ENCODE measurements at places on chromosomes 5 and 9.

DNA sequence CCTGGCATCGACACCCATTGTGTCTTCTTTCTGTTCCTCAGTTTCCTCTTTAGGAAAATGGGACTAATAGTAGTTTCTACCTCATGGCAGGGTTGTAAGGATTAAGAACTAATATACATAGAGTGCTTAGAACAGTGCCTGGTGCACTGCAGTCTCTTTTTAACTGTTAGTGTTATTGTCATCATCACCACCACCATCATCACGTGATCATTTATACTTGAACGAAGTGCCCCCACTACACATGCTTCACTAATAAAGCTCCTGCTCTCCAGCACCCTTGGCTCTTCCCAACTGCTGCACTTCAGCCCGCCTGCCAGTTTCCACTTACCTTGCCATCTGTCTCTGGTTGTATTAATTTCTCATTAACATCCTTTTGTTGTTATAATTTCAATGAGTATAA lies 35.8 kb upstream of the MAST4 start:
- no peak for DNase-seq

DNA sequence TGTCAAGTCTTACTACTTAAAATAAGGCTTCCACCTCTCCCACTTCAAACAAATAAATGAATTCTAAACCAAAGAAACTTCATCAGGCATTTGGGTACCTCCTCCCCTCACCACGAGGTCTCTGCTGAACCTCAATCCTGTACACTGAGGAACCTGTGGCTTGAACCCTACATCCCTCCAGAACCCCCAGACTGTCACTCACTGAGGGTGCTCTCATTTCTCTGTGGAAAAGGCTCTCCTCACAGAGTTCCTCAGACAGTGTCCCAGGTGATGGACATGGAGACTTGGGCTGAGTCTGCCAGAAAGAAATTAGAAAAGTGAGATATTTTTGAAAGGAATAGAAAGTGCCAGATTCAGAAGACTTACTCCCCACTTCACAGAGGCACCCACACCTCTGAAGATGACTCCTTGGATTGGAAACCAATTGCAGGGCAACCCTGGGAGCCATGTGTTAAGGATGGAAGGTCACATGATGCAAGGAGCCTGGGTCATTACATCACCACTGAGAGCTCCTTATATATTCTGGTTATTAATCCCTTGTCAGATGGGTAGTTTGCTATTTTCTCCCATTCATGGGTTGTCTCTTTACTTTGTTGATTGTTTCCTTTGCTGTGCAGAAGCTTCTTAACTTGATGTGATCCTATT lies 19.8 kb downstream of the MLANA start:
- DNase-seq = no peak

DNA sequence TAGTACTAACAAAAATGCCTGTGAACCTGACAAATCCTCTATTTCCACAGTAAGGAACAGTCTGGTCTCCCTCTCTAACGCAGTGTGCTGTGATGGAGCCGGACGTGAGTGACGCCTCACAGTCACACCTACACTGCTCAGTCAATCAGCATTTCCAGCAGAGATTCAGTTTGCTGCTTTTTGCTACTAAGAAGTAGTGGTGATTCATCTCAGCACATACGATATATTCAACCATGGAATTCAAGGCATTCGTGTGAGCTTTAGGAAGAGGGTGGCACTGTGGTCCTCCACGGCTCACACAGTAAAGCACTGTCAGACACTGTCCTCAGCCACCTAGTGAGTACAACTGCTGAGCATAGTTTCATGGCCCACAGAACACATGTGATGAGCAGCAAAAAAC lies 70.9 kb downstream of the SETX start:
- DNase-seq = no peak

GRCh38 chr5:103177543-103177942 lies 57.4 kb downstream of the PPIP5K2 start:
- DNase-seq = no peak

DNA sequence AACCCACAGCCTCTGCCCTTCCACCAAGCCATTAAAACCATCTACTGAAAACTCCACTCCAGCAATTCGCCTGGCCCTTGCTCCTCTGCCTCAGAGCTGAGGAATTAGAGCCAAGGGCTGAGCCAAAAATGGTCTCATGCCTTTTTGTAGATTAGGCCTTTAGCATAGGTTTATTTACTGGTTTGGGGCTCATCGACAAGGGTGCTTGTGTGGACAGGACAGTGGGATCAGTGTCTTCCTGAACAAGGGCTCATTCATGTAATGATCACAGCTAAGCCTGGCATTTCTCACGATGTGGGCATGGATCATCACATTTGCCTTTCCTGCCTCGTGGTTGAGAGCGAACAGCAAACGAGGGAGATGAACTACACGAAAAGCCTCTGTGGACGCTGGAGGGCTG lies 59.2 kb upstream of the PHF24 start:
- DNase-seq = no peak

GRCh38 chr9:125890826-125891225 lies 143.7 kb downstream of the PBX3 start:
- DNase-seq = no peak

DNA sequence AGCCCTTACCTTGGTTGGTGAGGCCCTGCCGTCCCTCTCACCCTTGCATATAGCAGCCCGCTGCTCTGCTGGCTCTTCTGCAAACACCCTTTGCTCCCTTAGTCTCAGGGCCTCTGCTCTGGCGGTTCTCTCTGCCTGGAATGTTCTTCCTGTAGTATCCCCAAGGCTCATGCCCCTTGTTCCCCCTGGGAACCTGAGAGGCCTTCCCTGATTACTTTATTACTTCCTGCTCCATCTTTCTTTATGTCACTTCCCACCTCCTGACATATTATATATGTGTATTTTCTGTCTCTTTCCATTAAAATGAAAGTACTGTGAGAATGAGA lies 73.9 kb upstream of the SPRY4 start:
- DNase-seq = no peak

GRCh38 chr5:178259623-178260536 lies 27.3 kb upstream of the PHYKPL start:
- DNase-seq = no peak

DNA sequence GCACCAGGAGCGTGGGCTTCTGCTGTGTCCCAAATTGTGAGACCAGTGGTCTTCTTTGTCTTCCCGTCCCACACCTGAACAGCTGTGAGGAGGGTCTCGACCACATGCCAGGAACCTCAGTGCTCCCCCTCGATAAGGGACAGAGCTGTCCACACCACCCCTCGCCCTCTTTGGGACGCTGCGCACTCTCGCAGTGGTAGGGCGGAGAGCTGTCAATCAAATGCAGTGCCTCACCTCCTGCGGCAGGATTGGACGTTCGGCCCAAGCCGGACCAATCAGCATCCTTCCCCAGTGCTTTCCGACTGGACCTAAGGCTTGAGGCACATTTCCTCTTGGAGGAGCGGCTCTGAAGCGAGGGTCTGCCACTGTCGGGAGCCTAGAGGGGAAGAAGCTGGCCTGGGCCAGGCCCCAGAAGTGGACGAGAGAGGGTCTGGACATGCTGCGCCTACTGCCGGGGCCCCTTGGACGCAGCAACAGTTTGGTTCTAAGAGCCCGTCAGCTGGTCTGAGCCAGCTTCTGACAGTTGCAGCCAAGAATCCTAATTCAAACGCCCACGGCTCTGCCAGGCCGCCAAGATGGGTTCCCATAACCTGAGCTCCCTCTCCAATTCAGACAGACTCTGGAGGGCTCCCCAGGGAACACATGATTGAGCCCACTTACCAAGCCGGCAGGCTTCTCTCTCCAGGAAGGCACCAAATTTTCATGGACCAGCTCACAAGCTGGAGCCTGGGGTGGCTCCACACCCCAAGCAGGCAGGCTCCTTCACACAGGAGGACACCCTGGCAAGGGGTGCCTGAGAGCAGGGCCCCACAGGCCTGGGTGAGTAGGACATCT lies 28.1 kb upstream of the ADAMTS2 start:
- no peak for DNase-seq

- no peak for DNase-seq
These were observed 7.0 kb downstream of the PDCL start for GRCh38 chr9:122821278-122821943.

DNA sequence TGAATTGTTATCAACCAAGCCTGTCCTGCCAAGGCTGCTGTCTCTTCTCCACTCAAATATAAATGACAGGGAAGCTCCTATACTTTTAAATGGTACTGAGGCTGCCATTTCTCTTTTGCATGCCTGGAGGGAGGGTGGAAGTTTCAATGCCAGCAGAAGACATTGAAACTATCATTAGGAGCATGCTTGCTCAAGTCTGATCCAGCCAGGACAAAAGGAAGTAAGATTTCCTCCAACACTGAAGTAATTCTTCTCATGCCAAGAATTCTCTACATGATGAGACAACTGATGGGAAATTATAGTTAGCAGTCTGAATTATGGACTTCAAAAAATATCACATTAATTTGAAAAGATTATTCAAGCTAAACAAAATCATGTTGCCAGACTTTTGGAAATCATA lies 5.4 kb downstream of the SPINK6 start:
- no peak for DNase-seq

DNA sequence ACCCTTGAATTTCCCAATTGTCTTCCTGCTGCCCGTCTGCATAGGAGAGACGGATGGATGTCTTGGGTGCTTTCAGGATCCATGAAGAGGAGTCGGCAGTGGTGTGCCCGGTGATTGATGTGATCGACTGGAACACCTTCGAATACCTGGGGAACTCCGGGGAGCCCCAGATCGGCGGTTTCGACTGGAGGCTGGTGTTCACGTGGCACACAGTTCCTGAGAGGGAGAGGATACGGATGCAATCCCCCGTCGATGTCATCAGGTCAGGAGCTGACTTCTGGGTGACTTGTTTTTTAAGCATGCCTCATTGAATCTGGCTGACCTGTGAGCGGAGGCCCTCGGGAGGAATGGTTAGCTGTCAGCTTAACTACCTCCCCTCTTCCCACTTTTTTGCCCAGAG lies 24.2 kb downstream of the GALNT12 start:
- no peak for DNase-seq

GRCh38 chr5:17081142-17081541 lies 136.3 kb upstream of the BASP1 start:
- DNase-seq = no peak

- DNase-seq = no peak
These were observed 194.3 kb downstream of the SMARCA2 start for GRCh38 chr9:2209400-2209799.

GRCh38 chr5:150034662-150035061 lies 34.1 kb downstream of the HMGXB3 start:
- no peak for DNase-seq

GRCh38 chr5:9686216-9686615 lies 56.1 kb upstream of the TAS2R1 start:
- no peak for DNase-seq

GRCh38 chr5:27129926-27130325 lies 91.5 kb upstream of the CDH9 start:
- DNase-seq = no peak

DNA sequence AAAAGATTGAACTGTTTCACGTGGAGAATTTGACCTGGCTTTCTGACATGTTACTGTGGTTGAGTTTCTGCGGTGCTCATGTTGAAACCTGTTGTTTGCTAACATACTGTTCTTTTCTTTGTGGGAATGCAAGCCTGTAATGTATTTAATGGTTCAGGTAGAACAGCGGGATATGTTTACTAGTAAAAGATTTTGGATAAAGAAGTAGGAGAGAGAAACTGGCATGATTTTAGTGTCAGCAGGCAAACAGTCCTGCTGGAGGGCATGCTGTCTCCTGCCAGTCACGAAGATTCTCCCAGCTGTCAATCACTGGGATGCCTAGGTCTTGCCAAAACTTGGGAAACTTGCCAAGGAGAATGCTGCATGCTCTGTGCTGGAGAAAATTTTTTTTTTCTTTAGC lies 263.5 kb downstream of the TAF11L14 start:
- DNase-seq = no peak

GRCh38 chr9:93303806-93304573 lies 120.1 kb downstream of the WNK2 start:
- no peak for DNase-seq

DNA sequence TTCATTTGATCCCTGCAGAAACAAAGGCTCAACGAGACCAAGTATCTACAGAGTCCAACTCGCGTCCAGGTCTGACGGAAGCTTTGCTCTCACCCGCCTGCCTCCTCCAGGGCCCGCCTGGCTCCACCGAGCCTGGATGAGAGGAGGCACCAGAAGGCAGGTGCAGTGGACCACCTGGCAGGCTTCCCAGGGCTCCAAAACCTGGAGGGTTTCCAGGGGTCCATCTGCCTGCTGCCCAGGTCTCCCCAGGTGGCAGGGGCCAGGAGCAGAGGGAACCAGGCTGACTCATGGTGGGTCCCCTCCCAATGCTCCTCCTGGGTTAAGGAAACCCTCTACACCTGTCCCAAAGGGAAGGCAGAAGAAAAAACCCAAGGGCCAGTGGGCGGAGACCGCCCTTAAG lies 59.5 kb downstream of the VAV2 start:
- no peak for DNase-seq

- DNase-seq = no peak
These were observed 61.4 kb downstream of the PSMB7 start for GRCh38 chr9:124353811-124354274.

- no peak for DNase-seq
These were observed 670.8 kb downstream of the ACTL7B start for GRCh38 chr9:108184941-108185340.

GRCh38 chr5:72448368-72448767 lies 58.8 kb downstream of the ZNF366 start:
- DNase-seq = no peak

DNA sequence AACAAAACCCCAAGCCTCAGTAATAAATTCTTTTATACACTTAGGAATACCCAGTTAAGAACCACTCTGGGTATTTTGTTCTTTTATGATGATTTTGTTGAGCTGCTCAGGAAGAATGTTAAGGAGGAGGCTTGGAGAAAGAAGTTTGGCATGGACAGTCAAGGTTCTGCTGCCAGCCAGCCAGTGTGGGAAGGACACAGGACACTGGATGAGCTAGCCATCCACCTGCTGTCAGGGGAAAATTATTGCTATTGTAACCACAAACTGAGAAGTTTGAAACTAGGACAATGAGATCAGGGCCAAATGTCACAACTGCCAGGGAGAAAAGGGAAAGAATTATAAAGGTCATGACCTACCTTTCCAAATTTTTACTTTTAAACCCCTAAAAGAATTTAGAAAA lies 25.9 kb upstream of the ADAMTSL1 start:
- no peak for DNase-seq

DNA sequence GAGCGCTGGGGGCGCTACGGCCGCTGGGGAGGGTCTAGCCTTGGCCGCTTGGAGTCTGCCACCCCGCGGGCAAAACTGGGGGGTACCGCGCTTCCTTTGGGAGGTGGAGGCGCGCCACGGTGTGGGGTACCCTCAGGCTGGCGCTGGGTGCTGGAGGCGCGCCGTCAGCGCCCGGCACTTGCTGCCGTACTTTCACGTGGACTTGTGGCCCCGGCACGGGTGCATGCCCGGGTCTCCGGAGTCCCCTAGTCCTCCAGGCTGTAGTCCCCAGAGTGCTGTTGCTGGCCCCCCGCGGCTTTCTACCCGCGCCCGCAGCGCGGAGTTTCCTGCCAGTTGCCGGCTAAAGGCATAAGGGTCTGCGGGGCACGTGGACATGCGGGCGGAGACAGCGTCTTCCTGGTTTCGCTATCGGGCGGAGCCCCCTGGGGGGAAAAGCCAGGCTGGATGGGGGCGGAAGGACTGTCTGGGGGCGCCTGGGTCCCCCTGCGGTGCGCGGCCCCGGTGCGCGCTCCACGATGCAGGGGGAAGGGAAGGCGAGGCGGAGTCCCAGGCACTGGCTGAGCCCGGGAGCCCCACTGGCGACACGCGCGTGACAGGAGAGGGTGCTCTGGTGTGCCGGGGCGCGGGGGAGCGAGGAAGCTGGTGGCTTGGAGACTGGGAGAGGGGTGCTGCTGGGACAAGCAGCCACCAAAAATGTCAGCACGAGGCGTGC lies 666 bp downstream of the PPARGC1B start:
- DNase-seq = peak; percentile 45

Measured in RKO (cell line).